ENCODE measurements at places on chromosomes 16 and 17. TPM values are rescaled to one million over a fixed set of nuclear protein-coding genes. Genes with fewer than 3 reads are reported as not detected.

Gene PRSS21
- total RNA-seq: not detected

Gene KRTAP1-1
- not detected for total RNA-seq

Gene FAM20A
- 11.2 TPM for total RNA-seq

Gene NCBP3
- total RNA-seq: 13.1 TPM

Gene LPO
- not detected for total RNA-seq

Gene TBC1D3C
- total RNA-seq: not detected

Gene ESRP2
- 0.16 TPM for total RNA-seq

Gene CCL17
- not detected for total RNA-seq

Gene HSPB9
- total RNA-seq: not detected

Gene KRTAP4-4
- total RNA-seq: not detected

Gene SLC47A1
- total RNA-seq: not detected

Gene ACE
- 12.6 TPM for total RNA-seq

Gene KIF2B
- total RNA-seq: not detected

Gene OTOP3
- total RNA-seq: not detected

Gene MYCBPAP
- total RNA-seq: 2.6 TPM

Gene ZNF19
- total RNA-seq: 1.4 TPM

Gene BRIP1
- 2.0 TPM for total RNA-seq

Gene FXR2
- total RNA-seq: 31.5 TPM

Gene FAM171A2
- total RNA-seq: 8.8 TPM

Gene TAC4
- not detected for total RNA-seq

Gene KRTAP3-1
- not detected for total RNA-seq

Gene CBFA2T3
- total RNA-seq: not detected

Gene KRT16
- 1.9 TPM for total RNA-seq

Gene XAF1
- 42.6 TPM for total RNA-seq

Gene TNFRSF17
- not detected for total RNA-seq

Gene FBXW10
- total RNA-seq: under 0.01 TPM

Gene RRAD
- total RNA-seq: 11.7 TPM

Gene NUDT16L1
- 23.6 TPM for total RNA-seq

Gene HS3ST4
- not detected for total RNA-seq

Gene ABCC6
- 2.1 TPM for total RNA-seq

Gene FGF11
- 1.1 TPM for total RNA-seq

Gene ZNF629
- total RNA-seq: 6.2 TPM

Gene OSBPL7
- total RNA-seq: 16.6 TPM

Measured in bronchial smooth muscle cell (primary cell).